Naive thymus-derived CD4-positive, alpha-beta T cell (primary cell): ENCODE measurements at places on chromosomes 13 and 19.

DNA sequence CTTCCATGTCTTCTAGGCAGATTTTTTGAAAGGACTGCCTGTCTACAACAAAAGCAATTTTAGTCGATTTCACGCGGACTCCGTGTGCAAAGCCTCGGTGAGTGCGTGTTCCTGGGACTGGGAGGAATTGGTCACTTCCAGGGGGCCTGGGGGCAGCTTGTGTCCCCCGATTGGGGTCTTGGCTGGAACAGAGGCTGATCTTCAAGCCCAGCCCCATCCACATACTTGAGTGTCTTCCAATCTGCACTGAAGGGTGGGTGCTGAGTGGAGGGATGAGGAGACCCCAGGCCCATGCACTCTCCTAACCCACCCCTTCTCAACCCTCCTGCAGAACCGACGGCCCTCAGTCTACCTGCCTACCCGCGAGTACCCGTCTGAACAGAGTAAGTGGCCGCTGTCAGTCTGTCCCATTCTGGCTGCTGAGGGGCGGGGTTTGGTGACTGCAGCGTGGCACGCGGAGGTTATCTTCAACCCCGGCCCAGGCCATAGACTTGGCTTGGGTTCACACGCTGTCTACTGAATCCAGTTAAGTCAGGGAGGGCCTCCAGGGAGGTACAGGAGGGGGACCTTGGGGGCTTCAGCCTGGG, 4.7 kb downstream of the DDA1 start:
- no peak for DNase-seq

DNA sequence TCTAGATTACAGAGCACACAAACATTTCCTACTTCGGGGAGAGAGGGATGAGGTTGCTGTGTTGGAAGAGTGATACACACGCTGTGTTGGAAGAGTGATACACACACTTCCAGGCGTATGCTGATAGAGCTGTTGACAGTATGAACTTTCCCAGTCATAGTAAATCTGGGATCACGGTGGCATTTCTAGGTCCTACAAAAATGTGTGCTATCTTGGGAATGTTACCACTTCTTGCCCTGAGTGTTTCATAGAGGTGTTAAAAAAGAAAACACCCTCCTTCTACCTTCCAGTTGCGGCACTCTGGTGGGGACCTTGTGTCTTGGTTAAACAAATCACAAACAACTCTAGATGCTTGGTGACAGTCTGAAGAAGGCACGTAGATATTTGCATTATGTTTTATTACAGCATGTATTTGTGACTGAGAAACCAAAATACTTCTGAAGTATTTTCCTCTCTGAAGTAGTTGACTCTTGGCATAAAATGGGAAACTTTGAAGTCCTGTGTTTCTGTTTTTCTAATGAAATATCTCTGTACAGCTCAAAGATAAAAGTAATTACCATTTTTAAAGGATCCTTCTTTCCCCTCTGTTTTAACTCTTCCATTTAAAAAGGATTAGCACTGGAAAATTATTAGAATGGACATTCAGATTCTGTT, 52.5 kb downstream of the ARHGAP35 start:
- DNase-seq, result no peak

- DNase-seq, result no peak
These were observed 156.2 kb downstream of the SIPA1L3 start for GRCh38 chr19:38062959-38063761.

- DNase-seq, result peak; percentile 34
These were observed 689 bp downstream of the DCUN1D2 start for GRCh38 chr13:113489549-113490495.

DNA sequence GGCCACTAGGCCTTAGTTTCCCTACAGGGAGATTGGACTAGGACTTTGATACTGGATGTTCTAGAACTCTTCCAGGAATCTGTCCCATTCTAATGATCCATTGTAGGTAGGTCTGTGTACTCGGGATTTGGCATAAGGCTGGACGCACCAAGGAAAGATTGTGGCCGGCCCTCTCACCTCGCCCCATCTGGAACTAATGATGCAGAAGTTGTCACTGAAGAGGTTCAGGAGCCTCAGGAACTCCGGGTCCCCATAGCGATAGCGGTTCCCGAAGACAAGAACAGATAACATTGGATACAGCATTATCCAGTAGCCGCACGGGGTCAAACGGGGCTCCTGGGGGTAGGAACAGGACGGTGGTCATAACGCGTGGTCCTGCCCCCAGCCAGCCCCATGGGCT, 11.2 kb downstream of the EGLN2 start:
- DNase-seq, result no peak

- no peak for DNase-seq
These were observed 10.3 kb downstream of the DYRK1B start for GRCh38 chr19:39823686-39824085.

DNA sequence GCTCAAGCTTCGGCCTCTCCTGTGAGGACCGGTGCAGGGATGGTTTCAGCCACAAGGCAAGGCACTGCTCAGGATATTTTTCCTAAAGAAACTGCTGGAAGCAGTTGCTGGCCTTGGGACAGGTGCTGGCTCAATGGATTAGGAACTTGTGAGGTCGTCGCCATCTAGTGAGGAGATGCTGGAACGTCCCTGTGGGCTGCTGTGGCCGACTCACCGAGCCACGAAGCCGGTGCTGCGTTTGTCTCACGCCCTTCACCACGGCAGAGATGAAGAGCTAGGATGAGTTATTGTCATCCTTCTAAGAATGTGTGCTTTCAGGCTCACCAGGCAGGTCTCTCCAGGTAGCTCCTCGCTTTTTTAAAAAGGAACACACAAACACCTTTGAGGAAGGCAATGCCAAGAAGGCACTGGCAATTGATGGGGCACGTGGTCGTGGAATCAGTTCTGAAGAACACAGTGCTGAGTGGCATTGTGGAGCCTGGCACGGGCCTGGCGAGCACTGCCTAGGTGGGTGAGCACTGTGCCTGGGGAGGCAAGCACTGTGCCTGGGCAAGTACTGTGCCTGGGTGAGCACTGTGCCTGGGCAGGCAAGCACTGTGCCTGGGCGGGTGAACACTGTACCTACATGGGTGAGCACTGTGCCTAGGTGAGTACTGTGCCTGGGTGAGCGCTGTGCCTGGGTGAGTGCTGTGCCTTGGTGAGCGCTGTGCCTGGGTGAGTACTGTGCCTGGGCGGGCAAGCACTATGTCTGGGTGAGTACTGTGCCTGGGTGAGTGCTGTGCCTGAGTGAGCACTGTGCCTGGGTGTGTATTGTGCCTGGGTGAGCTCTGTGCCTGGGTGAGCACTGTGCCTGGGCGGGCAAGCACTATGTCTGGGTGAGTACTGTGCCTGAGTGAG, 140.4 kb downstream of the TEX29 start:
- DNase-seq, result no peak

DNA sequence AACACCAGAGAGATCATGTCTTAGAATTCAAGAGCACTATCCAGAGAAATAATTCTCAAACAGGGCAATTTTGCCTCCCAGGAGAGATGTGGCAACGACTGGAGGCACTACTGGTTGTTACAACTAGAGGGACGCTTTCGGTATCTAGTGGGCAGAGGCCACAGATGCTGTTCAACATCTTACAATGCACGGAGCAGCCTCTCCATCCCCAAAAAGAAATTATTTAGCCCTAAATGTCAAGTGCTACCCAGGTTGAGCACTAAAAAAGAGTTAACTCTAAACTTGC, 78.6 kb downstream of the ABCC4 start:
- DNase-seq, result no peak

GRCh38 chr13:47480951-47481350, 520.1 kb downstream of the SUCLA2 start:
- no peak for DNase-seq

DNA sequence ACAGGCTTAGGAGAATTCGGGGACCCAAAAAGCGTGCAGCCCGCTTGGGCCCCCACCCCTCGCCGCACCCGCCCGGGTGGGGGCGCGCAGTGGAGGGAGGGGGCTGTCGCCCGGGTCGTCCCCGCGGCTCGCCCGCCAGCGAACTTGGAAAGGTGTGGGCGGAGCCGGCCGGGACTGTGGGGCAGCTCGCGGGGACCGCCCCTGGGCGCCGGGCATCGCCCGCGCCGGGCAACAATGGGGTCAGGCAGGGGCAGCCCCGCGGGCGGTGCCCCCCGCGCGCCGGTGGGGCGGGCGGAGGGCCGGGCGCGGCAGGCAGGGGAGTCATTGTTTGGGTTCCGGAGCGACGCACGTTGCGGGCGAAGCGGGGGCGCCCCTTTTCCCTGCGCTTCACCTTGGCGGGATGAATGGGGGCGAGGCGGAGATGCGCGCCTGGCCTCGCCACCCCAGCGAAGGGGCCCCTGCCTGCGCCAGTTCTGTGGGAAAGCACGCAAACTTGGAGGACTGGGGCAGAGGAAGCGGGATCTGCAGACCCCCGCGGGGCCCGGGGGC, 647 bp upstream of the KLF12 start:
- peak; percentile 72 for DNase-seq

DNA sequence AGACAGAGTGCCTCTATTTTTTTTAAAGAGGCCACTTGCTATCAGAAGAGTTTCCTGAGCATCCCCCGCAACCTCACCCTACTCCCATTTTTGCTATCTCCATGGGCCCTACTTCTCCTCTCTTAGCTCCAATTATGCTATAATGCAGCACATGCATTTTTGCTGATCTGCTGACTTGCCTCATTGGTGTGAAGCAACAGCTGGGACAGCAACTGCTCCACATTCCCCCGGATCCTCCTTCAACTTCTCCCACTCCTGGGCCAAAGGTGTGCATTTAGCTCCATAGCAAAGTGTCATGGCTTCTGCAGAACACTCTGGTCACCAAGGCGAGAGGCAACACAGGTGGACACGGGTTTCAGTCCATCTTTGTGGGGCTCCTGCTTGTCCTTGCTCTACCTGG, 56.7 kb upstream of the USP29 start:
- DNase-seq, result no peak

GRCh38 chr19:10725415-10725814, 7.5 kb downstream of the DNM2 start:
- DNase-seq, result no peak
